Muscle of leg (tissue), 16 donors: ENCODE measurements at places on chromosomes 2 and 18. TPM values are rescaled to one million over a fixed set of nuclear protein-coding genes. Genes with fewer than 3 reads are reported as not detected.

Gene DPYSL5
- 10.0 TPM for total RNA-seq

Gene UGT1A4
- total RNA-seq = not detected

Gene MAL
- 2.4 TPM for total RNA-seq

Gene RNMT
- total RNA-seq = 31.4 TPM

Gene NDUFS1
- 99.3 TPM for total RNA-seq

Gene KCNK3
- 1.1 TPM for total RNA-seq

DNA sequence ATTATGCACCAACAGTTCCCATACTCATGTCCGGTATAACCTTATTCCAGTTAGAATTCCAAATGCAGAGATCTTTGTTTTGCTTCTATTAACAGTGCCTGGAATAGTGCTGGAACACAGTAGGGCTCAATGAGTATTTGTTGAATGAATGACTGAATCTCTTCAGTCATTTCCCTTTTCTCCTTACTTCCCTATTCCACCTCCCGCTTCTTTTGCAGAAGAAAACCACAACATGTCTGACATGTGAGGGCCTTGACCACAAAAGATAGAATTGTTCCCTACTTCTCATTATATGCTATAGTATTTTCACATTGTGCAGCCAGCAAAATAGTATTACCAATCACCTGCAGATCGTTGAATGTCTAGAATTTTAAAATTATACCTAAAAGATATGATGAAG lies 19.5 kb upstream of the HNRNPLL start:
- DNase-seq = peak; percentile 58

DNA sequence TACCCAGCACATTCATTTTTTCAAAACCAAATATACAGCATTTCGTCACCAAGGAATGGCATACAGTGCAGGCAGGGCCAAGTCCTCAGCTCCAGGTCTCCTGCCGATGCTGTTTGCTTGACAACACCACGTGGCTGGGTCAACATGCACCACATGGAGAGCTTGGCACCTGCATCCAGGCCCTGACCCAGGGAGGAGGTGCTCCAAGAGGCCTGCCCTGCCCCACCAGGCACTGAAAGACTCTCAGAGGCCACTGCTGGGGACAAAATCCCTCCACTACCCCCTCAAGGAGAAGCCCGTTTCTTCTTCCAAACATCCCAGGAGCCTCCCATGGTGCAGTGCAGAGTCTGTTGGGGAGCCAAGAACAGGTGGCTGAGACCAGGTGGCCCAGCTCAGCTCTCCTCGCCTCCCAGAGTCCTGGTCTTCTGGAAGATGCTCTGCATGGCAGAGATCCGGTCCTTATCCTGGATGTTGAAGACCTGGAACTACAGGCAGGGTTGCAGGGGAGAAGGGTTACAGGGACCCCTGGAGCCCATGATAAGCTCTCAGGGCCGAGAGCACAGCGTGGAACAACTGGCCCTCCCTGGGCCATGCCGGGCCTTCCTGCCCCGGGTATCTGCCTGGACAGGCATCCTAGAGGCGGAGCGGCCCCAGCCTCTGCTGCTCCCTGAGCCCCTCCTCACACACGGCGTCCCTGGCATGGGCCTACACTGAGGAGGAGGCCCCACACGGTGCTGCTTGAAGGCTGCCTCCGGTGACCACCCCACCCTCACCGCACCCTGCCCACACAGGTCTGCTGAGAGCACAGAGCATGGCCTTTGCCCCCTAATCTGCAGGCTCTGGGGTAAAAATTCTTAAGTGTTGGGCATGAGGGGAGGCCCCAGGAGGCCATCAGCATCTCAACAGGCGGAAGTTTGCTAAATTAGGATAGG lies 9.0 kb downstream of the MAB21L4 start:
- no peak for DNase-seq

DNA sequence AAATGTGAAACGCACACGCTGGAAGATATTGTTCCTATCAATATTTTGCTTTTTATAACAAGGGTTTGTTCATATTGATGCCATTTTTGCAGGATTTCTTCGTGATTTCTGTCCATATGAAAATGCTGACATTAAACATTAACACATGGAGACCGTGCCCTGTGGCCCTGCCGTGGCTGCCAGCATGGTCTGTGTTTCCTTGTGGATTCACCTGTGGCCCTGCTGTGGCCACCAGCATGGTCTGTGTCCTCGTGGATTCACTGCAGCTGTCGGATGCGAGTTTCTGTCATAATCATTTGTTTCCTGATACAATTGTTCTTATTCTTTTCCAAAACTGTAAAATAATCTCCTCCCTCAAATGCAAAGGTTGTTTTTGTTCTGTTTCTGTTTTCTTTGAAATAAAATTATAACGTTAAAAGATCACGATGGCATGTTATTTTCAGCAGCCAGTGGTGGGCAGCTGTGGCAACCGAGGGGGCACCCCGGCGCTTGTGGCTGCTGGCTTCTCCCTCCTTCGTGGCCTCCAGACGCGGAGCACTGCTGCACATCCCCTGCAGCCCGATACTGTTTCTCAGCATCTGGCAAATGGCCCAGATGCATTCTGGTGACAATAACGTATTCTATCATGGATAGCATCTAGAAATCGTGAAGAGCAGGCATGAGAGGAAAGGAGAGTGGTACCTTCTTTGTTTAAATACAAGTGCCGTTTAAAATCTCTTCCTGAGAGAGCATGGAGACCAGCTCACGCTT lies 143.5 kb downstream of the PTGR3 start:
- peak; percentile 35 for DNase-seq

GRCh38 chr2:175414882-175415487 lies 233.5 kb upstream of the ATP5MC3 start:
- DNase-seq = peak; percentile 92

GRCh38 chr2:201572846-201573508 lies 70.3 kb downstream of the TMEM237 start:
- DNase-seq = no peak

GRCh38 chr2:1823187-1824169 lies 79.2 kb upstream of the PXDN start:
- DNase-seq = no peak

- no peak for DNase-seq
Measured at GRCh38 chr2:150046211-150046610, 441.3 kb downstream of the RND3 start.

DNA sequence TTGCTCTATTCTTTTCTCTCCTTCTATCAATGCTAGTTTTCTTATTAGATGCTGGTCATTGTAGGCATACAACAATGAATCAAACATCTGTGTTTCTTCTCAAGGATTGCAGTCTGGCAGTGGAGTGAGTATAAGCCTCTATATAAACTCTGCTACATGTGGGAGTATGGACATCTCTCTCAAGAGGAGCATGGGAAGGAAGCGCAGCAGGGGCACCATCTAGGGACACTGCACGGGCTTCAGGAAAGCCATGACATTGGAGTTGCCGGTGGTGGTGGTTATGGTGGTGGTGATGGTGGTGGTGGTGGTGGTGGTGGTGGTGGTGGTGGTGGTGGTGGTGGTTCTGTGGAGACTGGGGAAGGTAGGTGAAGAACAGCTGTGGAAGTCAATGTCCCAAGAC lies 462.6 kb downstream of the RNF144A start:
- DNase-seq = no peak

GRCh38 chr2:130845505-130846085 lies 8.9 kb downstream of the ARHGEF4 start:
- DNase-seq = no peak

- DNase-seq = peak; percentile 12
Measured at GRCh38 chr2:181459621-181460021, 2.4 kb downstream of the ITGA4 start.
